ENCODE measurements at places on chromosomes 12 and 14.
A peak's percentile ranks its signal among the peaks of the same experiment; 100 is the strongest.

GRCh38 chr14:28765169-28765830 lies 1.3 kb upstream of the FOXG1 start:
- no peak for DNase-seq

- no peak for DNase-seq
Measured at GRCh38 chr12:128784030-128784760, 39.6 kb downstream of the SLC15A4 start.

DNA sequence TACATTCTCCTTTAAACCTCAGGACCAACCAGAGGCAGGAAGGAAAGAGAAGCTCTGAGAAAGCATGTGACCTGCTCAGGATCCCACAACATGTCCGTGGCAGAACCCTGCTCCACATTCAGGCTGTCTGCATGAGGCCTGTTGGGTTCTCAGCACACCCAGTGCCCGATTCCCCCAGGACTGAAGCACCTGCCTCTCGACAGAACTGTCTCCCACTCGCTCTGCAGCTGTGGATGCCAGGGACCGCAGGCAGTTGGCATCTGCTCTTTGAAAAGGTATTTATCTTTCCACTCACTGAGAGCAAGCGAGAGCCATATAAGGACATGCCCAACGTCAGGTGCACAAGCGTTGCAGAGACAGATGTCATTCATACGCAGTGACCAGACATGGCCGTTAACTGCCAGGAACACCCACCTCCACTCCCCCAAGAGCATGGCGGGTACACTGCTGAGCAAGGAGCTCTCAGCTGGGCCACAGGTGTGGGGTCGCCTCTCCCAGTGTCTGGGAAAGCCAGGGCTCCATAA lies 18.9 kb downstream of the PITPNM2 start:
- peak; percentile 34 for DNase-seq

GRCh38 chr12:53456654-53457366 lies 4.9 kb downstream of the PCBP2 start:
- DNase-seq = no peak

DNA sequence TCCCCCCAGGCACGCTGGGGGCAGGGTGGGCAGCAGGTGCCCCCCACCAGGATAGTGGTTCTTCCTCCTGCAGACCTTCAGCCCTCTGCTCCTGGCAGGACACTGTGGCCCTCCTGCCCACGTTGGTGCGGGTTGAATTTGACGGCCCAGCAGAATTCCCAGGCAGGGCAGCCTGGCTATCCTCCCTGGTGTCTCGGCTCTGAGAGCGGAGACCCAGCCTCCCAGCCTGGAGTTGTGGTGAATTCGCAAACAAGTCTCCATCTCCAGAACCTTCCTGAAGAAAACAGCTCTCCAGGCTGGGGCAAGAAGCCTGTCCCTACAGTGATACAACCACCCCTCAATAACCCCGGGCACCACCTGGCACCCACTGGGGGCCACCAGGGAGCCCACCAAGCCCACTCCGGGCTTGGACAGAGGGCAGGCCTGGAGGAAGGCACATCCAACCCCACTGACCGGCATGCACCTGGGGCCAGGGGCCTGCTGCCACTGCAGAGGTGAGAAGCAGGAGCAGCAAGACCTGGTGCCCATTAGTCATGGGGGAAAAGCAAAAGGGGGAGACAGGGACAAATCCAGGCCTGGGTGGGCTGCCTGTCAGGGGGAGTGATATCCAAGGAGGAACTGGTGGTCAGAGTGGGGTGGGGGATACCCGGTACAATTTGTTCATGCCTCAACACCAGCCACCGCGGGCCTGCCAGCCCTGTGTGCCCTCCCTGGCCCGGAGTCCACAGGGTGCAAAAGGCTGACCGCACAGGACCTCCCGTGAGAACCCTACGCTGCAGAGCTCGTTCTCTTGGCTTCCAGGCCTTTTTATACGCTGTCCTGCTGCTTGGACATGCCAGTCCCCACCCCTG lies 3.6 kb downstream of the ANKRD9 start:
- no peak for DNase-seq

DNA sequence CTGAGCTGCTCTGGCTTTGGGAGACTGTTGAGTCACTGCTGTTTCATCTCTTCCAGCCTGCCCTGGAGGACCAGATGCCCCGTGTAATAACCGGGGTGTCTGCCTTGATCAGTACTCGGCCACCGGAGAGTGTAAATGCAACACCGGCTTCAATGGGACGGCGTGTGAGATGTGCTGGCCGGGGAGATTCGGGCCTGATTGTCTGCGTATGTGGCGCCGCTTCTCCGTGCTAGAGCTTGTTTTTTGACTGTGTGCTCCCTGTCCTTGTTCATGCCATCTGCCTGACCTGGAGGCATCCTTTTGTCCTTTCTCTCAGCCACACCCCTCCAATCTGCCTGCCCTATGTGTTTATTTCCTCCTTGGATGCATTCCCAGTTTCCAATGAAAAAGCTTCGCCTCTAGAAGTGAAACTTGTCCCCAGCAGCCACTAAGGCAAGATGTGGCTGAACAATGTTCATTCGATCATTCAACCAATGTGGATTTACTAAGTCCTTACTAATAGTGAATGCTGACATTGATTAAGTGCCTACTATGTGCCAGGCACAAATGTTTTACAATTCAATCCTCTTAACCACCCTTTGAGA lies 98.6 kb downstream of the NT5DC3 start:
- DNase-seq = no peak

GRCh38 chr12:124797321-124797720 lies 66.3 kb downstream of the SCARB1 start:
- DNase-seq = no peak

- no peak for DNase-seq
Measured at GRCh38 chr12:78914859-78915331, 50.3 kb downstream of the SYT1 start.

DNA sequence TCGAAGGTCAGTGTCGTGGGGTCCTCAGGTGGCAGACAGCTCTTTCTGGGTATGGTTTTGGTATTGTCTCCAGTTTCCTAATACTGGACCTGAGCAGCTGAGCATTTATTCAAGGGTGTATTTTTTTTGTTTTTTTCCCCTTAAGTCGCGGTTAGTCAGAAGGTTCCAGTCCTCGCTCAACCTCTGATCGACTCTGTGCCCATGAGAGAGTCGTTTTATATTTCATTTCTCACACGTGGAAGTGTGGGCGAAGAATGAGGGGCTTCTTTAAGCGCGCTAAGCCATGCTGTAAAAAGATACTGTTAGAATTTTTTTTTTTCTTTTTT lies 499 bp downstream of the MIPOL1 start:
- no peak for DNase-seq

GRCh38 chr14:64501411-64502171 lies 2.0 kb downstream of the ZBTB25 start:
- peak; percentile 48 for DNase-seq

DNA sequence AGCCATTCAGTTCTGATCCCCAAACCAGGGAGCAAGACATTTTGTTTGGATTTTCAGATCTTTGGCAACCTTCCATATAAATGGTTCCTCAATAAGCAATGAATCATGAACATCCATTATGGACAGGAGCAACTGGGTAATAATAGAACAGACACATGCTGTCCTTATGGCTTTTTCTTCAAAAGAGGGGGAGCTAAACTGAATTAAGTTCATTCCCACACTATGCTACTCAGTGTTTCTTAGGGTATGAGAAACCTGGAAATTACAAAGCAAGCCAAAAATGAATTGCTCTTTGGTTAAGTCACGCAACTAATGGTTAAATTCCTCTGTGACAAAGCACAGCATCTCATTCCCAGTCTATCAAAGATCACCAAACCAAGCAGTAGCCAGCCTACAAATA lies 51.0 kb downstream of the PTGER2 start:
- no peak for DNase-seq

Data from CD4-positive, alpha-beta T cell treated with Interleukin-4 for 4 hours (primary cell).